ENCODE measurements at places on chromosomes 6 and 20. TPM values are rescaled to one million over a fixed set of nuclear protein-coding genes. Genes with fewer than 3 reads are reported as not detected.

Gene TDP2
- 29.0 TPM for total RNA-seq

Gene ZSCAN26
- 21.6 TPM for total RNA-seq

Gene FOXA2
- not detected for total RNA-seq

Gene PTK6
- total RNA-seq: under 0.01 TPM

Gene TOX2
- 4.4 TPM for total RNA-seq

Gene TRERF1
- total RNA-seq: 4.1 TPM

Gene KCNQ5
- total RNA-seq: 4.9 TPM

Gene ELOVL2
- 1.0 TPM for total RNA-seq

Gene C6orf118
- not detected for total RNA-seq

Gene OPRM1
- not detected for total RNA-seq

Gene BACH2
- total RNA-seq: 1.5 TPM

Gene KCNK5
- under 0.01 TPM for total RNA-seq

Gene OR5V1
- not detected for total RNA-seq

Gene HTR1E
- total RNA-seq: not detected

Gene ENPP3
- 0.26 TPM for total RNA-seq

Gene HBS1L
- 118 TPM for total RNA-seq

Gene OR2J3
- not detected for total RNA-seq

Gene C20orf96
- total RNA-seq: 3.9 TPM

Gene BICRAL
- 6.9 TPM for total RNA-seq

Gene SLC17A1
- total RNA-seq: not detected

Gene MMP24OS
- total RNA-seq: 30.1 TPM

Gene GPX5
- not detected for total RNA-seq

Gene E2F1
- 2.1 TPM for total RNA-seq

Gene LRRC1
- total RNA-seq: 12.1 TPM

Gene LPA
- not detected for total RNA-seq
